ENCODE measurements at places on chromosomes 12 and 14.

GRCh38 chr12:121279507-121279915 is 17.0 kb downstream of the CAMKK2 start:
- no peak for DNase-seq

GRCh38 chr12:131057211-131057721 is 103.6 kb downstream of the ADGRD1 start:
- DNase-seq: no peak

DNA sequence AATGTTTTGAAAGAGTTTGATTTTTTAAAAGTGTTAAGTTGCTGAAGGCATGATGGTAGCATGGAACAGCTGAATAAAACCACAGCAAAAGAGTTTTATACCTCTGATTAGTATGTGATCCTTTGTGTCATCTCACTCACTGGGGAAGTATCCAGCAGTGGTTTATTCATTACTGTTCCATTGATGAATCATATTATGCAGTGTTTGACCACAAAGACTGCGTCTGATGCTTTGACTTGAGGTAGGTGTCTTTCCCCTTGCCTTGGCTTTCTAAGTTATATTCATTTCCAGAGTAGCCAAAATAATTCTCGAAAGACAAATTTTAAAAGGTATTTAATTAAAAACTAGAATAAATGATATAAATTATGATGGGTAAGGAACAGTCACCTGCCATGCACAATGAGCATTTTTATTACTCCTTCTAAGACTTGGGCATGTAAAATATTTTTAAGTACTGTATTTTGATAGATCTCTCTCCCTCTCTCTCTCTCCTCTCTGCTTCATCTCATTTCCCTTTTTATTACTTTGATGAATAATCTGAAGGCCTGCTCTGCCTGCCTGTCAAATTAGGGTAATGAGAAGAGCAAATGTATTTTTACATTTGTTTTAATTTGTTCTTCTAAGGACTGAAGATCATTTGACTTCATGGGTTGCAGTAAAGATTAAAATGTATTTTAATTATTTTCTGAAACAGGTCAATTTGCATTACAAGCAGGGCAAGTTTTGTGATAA is 164.9 kb downstream of the NAV3 start:
- DNase-seq: no peak

- DNase-seq: no peak
These were observed 181.9 kb upstream of the ARHGAP5 start for GRCh38 chr14:31895206-31895605.

- no peak for DNase-seq
These were observed 78.4 kb upstream of the NUDT4 start for GRCh38 chr12:93299262-93299846.

GRCh38 chr14:56118611-56119181 is 485 bp downstream of the PELI2 start:
- no peak for DNase-seq

DNA sequence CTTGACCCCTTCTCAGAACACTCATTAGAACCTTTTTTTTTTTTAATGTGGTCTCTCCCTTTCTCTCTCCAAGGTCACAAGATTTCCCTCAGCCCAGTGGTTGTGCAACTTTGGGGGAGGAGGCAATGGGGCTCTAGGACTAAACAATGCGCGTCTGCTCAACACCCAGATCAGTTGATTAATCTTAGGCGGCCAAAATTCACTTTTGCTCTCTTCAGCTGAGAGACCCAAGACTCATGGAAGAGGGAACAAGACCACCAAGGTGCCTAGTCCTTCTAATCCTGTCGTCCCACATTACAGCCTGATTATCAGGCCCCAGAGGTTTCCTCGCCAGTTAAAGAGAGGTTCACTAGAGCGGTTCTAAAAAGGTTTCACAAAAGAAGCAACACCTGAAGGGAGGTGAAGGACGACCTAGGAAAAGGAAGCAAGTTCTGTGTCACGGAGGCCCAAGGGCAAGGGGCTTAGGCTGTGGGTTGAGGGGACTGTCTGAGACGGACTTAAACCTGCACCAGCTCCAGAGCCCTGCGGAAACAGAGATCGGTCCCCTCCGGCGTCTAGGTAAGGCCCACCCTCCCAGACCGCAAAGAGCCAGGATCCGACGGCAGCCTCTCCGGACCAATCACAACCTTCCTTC is 824 bp upstream of the TARBP2 start:
- no peak for DNase-seq

DNA sequence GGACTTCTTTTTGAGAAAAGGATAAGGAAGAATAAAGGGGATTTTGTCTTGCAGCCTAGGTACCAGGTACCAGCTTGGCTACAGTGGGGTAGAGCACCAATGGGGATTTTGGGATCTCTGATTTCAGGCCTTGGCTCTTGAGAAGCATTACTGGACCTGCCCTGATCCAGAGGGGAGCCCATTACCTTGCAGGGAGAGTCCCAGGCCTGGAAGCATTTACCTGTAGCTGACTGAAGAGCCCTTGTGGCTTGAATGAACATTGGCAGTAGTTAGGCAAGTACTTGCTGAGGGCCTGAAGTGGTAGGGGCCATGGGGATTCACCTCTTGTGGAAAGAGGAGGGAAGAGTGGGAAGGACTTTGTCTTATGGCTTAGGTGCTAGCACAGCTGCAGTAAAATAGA is 308.2 kb upstream of the FBXO33 start:
- no peak for DNase-seq

DNA sequence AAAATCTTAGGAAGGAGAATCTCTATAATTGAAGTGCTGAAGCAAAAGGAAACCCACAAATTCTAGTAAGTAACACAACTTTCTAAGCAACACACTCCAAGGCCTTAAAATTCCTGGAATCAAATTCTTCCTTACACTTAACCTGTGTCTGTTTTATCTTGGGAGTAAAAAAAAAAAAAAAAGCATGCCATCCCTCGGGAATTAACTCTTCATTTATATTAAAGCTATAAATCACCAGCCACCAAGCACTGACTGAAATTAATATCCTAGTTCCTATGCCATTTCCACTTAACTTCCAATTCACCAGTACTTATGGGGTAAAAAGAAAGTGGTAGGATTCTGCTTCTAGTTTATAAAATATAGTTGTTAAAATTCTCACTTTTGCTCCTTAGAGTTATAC is 238.1 kb downstream of the SLC25A21 start:
- DNase-seq: no peak

- DNase-seq: no peak
These were observed 97.6 kb downstream of the PIWIL1 start for GRCh38 chr12:130435331-130435730.

- no peak for DNase-seq
These were observed 106.4 kb downstream of the PCNX1 start for GRCh38 chr14:71013551-71014192.
